ENCODE measurements at places on chromosomes 2 and 18. TPM values are rescaled to one million over a fixed set of nuclear protein-coding genes. Genes with fewer than 3 reads are reported as not detected.
A peak's percentile ranks its signal among the peaks of the same experiment; 100 is the strongest.

DNA sequence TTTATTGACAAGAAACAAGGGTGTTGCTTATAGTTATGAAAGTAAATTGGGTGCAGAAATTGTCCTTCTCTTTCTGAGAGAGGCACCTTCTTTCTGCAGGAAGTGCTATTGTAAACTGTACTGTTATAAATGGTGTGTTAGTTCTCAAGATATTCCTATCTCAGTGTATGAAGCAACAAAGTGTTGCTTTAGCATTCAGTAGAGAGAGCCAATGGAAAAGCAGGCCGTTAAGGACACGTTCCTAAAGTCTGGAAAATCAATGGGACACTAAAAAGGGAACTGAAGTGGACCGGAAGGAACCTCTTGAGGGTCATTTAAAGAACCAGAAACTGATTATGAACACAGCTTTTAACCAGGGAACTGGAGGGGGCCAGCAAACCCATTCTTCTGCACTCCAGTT lies 510.0 kb upstream of the ZEB2 start:
- no peak overlapping the region for H3K4me3 ChIP-seq
- no peak overlapping the region for H3K27ac ChIP-seq
- no peak for DNase-seq
- no peaks in the 10 kb centered on the region for H3K36me3 ChIP-seq

- H3K4me1 ChIP-seq = peaks cover 8% of the 10 kb centered on the region
- H3K27me3 ChIP-seq = peaks cover 4% of the 10 kb centered on the region
- no peak overlapping the region for H3K27ac ChIP-seq
- no peak overlapping the region for H3K4me3 ChIP-seq
- no peaks in the 10 kb centered on the region for H3K36me3 ChIP-seq
Observed at GRCh38 chr2:37856101-37856751, 68.9 kb upstream of the RMDN2 start.

DNA sequence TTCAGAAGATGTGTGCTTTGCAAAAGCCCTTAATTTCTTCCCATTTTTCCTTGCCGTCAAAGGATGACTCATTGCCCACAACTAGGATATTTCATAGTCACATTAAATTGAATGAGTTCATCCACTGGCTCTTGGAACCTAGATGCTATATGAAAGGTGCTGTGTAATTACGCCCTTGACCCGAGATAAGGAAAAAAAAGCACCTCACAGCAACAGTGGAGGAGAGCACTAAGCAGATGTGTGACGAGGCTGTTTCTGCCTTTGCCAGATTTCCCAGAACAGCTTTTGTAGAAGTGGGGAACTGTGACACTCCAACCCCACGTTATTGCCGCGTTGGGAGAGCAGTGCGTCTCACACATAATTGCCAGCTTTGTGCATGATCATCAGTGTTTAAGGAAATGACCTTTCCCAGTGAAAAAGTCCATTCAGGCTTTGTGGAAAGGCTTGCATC lies 33.3 kb upstream of the TMEM87B start:
- H3K36me3 ChIP-seq = no peaks in the 10 kb centered on the region
- no peak overlapping the region for H3K27ac ChIP-seq
- no peak overlapping the region for H3K4me3 ChIP-seq
- peaks cover 28% of the 10 kb centered on the region for H3K4me1 ChIP-seq
- no peak for DNase-seq

- H3K36me3 ChIP-seq = peaks cover 41% of the 10 kb centered on the region
- peak overlapping the region; percentile 69 for H3K4me3 ChIP-seq
- no peaks in the 10 kb centered on the region for H3K4me1 ChIP-seq
- no peaks in the 10 kb centered on the region for H3K27me3 ChIP-seq
- no peak overlapping the region for H3K27ac ChIP-seq
Observed at GRCh38 chr2:113198048-113198789, 24.4 kb downstream of the PSD4 start.

DNA sequence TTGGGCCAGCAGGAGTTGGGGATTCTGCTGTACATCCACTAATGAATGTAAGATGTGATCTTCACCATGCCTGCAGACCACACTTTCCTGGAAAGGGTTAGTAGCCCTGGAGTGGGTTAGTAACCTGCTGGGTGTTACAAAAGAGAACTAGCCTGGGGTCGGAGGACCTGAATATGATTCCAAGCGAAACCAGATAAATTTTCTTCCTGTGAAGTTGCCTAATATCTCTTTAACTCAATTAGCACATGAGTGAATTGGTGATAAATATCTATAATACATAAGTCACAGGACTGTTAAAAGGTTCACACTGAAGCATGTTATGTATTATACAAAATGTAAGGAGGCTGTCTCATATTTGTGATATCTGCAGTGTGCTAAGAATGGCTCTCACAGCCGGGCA lies 291.0 kb downstream of the CNTNAP5 start:
- H3K4me1 ChIP-seq = no peaks in the 10 kb centered on the region
- DNase-seq = no peak

- H3K27me3 ChIP-seq = no peaks in the 10 kb centered on the region
- peaks cover 23% of the 10 kb centered on the region for H3K4me1 ChIP-seq
- H3K4me3 ChIP-seq = no peak overlapping the region
- no peaks in the 10 kb centered on the region for H3K36me3 ChIP-seq
Observed at GRCh38 chr2:41940745-41941063, 107.1 kb upstream of the PKDCC start.

DNA sequence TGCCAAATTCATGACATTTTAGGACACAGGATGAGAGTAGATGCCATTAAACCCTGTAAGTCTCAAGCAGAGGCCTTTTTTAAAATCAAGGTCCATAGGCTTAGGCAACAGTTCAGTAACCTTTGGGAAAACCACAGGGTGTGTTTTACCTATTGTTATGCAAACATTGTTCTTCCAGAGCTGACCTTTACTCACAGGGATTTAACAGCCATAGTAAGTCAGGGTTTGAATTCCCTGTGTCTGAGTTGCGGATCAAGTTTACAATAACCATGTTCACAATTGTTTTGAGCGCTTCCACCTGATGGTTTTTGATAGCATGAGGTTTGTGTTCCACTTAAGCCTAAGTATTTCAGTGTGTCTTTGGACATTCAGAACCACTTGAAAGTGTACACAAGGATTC lies 160.1 kb upstream of the BOD1L2 start:
- no peak for DNase-seq
- no peaks in the 10 kb centered on the region for H3K36me3 ChIP-seq
- H3K4me1 ChIP-seq = peaks cover 9% of the 10 kb centered on the region
- H3K27ac ChIP-seq = no peak overlapping the region
- no peak overlapping the region for H3K4me3 ChIP-seq

GRCh38 chr2:14408695-14409094 lies 223.8 kb upstream of the LRATD1 start:
- H3K36me3 ChIP-seq = no peaks in the 10 kb centered on the region
- H3K27me3 ChIP-seq = no peaks in the 10 kb centered on the region
- H3K4me1 ChIP-seq = no peaks in the 10 kb centered on the region
- no peak for DNase-seq
- no peak overlapping the region for H3K27ac ChIP-seq

DNA sequence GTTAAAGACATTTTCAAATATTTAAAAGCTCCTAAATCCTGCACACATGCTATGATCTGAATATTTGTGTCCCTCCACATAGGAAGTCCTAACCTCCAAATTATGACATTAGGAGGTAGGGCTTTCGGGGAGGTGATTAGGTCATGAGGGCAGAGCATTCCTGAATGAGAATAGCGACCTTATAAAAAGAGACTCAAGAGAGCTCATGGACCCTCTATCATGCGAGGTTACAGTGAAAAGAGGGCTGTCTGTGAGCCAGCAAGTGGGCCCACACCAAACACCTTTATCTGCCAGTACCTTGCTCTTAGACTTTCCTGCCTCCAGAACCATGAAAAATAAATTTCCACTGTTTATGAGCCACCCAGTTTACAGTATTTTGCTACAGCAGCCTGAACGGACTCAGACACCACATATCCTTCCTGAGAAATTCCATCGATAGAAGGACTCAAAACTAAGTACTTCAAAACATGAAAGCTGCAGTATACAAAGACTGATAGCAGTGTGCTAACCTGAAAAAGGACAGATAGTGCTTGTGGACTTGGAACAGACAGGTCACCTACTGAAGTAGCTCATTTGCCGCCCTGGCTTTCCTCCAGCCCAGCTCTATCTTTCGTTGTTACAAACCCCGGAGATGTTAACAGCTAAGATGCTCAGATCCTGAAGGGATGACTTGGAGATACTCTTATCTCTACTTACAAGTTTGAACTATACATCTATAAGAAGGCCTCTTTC lies 13.8 kb downstream of the FAM210A start:
- peak overlapping the region; percentile 42 for H3K27ac ChIP-seq
- H3K4me3 ChIP-seq = no peak overlapping the region
- H3K27me3 ChIP-seq = no peaks in the 10 kb centered on the region
- peaks cover 48% of the 10 kb centered on the region for H3K4me1 ChIP-seq
- H3K36me3 ChIP-seq = peaks cover 22% of the 10 kb centered on the region

GRCh38 chr18:55014095-55014494 lies 54.8 kb upstream of the CCDC68 start:
- H3K4me3 ChIP-seq = no peak overlapping the region
- peaks cover 8% of the 10 kb centered on the region for H3K36me3 ChIP-seq
- no peak for DNase-seq
- peaks cover 33% of the 10 kb centered on the region for H3K4me1 ChIP-seq
- H3K27ac ChIP-seq = peak overlapping the region; percentile 66

DNA sequence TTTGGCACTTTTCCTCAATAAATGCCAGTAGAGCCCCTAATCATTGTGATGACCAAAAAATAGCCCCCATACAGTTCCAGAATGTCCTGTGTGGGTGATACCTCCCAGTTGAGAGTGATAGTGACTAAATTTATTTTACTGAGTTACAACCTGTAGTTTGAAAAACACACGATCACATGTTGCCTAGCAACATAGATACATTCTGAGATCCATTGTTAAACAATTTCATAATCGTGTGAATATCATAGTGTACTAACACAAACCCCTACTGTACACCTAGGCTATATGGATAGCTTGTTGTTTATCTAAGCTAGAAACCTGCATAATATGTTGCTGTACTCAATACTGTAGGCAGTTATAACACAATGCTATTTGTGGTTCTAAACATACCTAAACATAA lies 30.6 kb downstream of the KCMF1 start:
- H3K36me3 ChIP-seq = peaks cover 6% of the 10 kb centered on the region
- no peak overlapping the region for H3K27ac ChIP-seq
- no peak for DNase-seq
- H3K4me1 ChIP-seq = peaks cover 19% of the 10 kb centered on the region

DNA sequence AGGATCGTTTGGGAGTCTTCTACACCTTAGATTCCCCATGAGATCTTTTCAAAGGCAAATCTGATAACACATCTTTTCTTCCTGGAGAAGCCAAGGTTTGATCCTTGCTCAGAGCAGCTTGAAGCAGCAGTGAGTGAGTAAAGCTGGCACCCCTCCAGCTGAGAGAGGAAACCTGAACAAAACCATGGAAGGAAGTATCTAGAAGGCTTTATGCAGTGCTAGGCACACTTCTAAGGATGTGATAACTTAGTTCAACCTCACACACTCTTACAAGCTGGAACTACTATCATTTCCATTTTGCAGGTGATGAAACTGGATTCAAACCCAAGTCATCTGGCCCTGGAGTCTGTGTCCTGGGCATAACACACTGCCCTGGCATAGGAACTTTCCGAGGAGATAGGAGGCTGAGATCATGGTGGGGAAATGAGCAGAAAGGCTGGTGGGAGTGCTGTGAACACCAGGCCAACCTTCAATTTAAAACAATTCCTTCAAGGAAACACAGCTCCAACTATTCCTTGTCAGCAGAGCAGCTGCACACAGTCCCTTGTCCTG lies 71.2 kb downstream of the CTAGE1 start:
- H3K4me1 ChIP-seq = peaks cover 66% of the 10 kb centered on the region
- peak overlapping the region; percentile 92 for H3K27ac ChIP-seq
- H3K4me3 ChIP-seq = peak overlapping the region; percentile 85
- H3K36me3 ChIP-seq = peaks cover 41% of the 10 kb centered on the region
- H3K27me3 ChIP-seq = no peaks in the 10 kb centered on the region

Gene LBH
- 2.4 TPM for total RNA-seq

Gene ZNF142
- total RNA-seq = 42.8 TPM

Gene PUS10
- 8.0 TPM for total RNA-seq
